Progenitor cell of endocrine pancreas (in vitro differentiated cells): ENCODE measurements at places on chromosomes 16 and 17. TPM values are rescaled to one million over a fixed set of nuclear protein-coding genes. Genes with fewer than 3 reads are reported as not detected.

C17orf50 gene
- not detected in 2 replicates for total RNA-seq

CA7 gene
- not detected in 2 replicates for total RNA-seq

TELO2 gene
- 73.4 and 77.2 TPM in 2 replicates for total RNA-seq

HIGD1B gene
- total RNA-seq = not detected in 2 replicates

PEMT gene
- 61.3 and 67.0 TPM in 2 replicates for total RNA-seq

ABCA6 gene
- 0.31 and 1.6 TPM in 2 replicates for total RNA-seq

ASGR2 gene
- 2.7 and 3.0 TPM in 2 replicates for total RNA-seq

CDYL2 gene
- 17.0 and 19.9 TPM in 2 replicates for total RNA-seq

BAHCC1 gene
- total RNA-seq = 36.9 and 40.5 TPM in 2 replicates

FOXN1 gene
- 0.07 TPM in 1 of 2 replicates, not detected in the other for total RNA-seq

UBALD1 gene
- 39.0 and 39.4 TPM in 2 replicates for total RNA-seq

MRPL38 gene
- total RNA-seq = 82.7 and 94.0 TPM in 2 replicates

ODAD4 gene
- total RNA-seq = 6.3 and 7.1 TPM in 2 replicates

TBC1D10B gene
- total RNA-seq = 51.0 and 51.8 TPM in 2 replicates

KRTAP4-5 gene
- total RNA-seq = not detected in 2 replicates

GPR179 gene
- 0.27 and 0.41 TPM in 2 replicates for total RNA-seq

C1QTNF8 gene
- not detected in 2 replicates for total RNA-seq

CD19 gene
- total RNA-seq = not detected in 2 replicates

PRDM7 gene
- total RNA-seq = not detected in 2 replicates

DHRS7C gene
- not detected in 2 replicates for total RNA-seq

TPSAB1 gene
- not detected in 2 replicates for total RNA-seq
